ENCODE measurements at places on chromosomes 3 and 15.

DNA sequence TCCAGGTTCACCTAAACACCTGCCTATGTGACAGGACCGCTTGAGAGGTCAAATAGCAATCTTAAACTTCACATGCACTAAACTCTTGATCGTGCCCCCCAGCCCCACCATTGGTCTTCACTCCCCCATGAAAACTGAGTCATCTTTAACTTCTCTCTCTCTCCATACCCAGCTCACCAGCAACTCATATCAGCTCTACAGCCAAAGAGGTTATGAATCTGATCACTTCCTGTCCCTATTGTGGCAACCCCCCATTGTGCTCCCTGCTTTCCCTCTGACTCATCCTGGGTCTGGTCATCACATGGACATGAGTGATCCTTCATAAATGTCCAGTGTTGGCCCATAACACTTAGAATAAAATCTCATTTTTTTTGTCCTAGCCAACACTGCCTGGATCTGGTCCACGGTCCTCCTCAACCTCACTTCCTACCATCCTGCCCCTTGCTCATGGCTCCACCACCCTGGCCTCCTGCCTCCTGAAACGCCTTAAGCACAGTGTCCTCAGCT is 103.4 kb upstream of the HACD2 start:
- no peak for DNase-seq

DNA sequence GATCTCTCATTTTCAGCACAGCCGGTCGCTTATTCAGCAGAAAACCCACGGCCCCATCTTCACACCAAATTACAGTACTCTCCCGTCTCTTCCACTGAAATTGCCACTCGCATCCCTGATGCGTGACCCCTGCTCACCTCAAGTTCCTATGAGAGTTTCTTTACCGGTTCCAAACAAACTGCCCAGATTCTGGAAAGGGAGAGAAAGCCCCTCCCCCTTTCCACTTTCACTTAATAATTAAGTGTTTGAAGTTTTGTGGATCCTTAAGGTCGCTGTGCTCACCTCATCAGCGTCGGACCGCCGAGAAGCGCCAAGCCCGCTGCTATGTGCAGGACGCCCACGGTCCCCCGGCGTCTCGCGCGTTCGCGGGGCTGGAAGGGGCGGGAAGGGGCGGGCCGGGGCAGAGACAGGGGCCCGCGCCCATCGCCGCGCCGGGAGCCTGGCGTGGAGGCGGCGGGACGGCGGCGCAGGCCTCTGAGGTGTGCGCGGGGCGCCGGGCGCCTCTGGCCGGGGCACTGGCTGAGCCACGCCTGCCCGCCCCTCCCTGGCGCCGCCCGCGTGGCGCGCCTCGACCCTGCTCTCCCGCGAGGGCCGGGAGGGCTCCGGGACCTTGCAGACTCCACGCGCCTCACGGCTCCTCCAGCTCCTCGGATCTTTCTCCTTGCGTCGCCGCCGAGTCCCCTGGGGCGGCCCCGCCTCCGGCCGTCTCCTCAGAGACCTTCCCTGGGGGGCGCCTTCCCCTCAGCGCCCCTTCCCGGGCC is at the start of gene GPR156:
GPR156 (minus strand) TSS at position 476 of the 761 bp plus-strand sequence. CDS start 41,124 bp downstream, outside the sequence.
- DNase-seq: peak; percentile 17

DNA sequence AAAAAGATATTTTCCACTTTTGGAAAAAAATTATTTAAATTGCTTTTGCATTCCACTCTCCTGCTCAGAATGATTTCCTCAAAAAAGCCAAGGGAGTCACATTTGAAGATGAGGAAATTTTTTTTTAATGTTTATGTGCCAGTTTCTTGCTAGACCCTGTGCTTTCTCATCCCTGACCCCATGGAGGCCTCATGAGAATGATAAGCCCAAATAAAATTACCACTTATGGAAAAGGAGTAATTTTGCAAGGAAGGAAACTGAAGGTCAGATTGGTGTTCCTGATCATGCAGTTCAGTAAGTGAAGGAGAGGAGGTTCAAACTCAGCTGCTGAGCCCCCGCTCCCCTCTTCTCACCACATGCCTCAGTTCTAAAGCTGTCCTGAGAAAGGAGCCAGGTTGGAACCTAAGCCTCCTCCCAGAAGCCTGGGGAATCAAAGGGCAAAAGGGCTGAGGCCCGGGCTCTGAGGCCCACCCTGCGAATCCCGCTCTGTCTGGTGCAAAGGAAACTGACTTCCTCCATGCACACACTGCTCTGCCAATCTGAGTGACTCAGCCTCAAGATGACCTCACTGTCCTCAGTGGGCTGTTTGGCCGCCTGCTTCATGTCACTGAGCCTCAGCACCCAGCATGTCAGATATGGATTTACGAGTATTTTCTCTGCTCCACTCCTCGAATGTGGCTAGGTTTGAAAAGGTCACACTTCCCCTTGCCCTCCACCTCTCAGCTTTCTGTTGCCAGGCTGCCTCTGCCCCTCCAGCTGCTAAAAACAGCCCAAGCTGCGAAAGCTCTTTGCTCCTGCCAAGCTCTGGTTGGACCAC is 56.9 kb upstream of the FLNB start:
- DNase-seq: no peak

- DNase-seq: no peak
These were observed 79.0 kb downstream of the NR2E3 start for GRCh38 chr15:71889385-71889784.

- no peak for DNase-seq
These were observed 8.0 kb upstream of the THRB start for GRCh38 chr3:24502690-24503089.

GRCh38 chr3:170327040-170327808 is 30.3 kb upstream of the SKIL start:
- no peak for DNase-seq

- no peak for DNase-seq
These were observed 6.8 kb upstream of the IQSEC1 start for GRCh38 chr3:13080026-13080425.

DNA sequence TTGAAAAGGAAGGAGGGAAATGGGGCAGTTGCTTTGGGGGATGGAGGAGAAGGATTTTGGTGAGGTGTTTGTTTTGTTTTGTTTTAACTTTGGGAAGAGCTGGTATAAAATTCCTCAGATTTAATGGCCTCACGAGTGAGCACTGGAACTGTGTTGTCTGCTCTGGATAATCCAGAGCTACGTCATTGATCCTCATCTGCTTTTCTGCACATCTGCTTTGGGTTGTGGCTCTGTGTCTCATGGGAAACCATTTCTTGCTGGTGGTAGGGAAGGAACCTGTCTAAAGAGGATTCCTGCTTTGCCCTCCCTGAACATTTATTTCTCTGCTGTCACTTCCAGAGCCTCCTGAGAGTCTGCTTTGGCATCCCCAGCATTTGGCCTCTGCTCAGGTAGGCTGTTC is 3.1 kb downstream of the SNRK start:
- DNase-seq: no peak

- DNase-seq: no peak
These were observed 262.1 kb downstream of the IL20RB start for GRCh38 chr3:137219801-137220445.
